ENCODE measurements at places on chromosomes 11 and 22. TPM values are rescaled to one million over a fixed set of nuclear protein-coding genes. Genes with fewer than 3 reads are reported as not detected.

Gene OR5D16
- not detected for total RNA-seq

Gene MOV10L1
- total RNA-seq, result 7.8 TPM

Gene RCOR2
- 2.0 TPM for total RNA-seq

Gene PLEKHA7
- total RNA-seq, result 0.31 TPM

Gene COMT
- total RNA-seq, result 209 TPM

Gene GP1BB
- 2.1 TPM for total RNA-seq

Gene OR5B17
- not detected for total RNA-seq

Gene BTBD10
- total RNA-seq, result 66.6 TPM

Gene SLC22A9
- not detected for total RNA-seq
